ENCODE measurements at places on chromosomes 4 and X.

DNA sequence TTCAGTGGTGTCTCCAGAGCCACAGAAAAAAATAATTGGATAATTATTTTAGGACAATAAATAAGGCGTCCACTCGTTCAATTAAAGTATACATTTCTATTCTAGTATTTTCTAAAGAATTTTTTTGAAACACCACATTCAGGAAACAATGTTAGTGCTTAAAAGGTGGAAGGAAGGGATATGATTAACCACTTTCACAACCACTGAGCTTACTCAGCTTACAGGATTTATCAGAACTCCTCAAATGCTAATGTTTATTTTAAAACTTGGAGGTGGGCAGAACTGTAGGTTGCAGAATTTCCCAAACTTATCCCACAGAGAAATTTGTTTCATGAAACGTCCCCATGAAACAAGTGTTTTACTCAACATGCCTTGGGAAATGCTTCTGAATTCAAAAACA is 54.3 kb upstream of the MAGEB2 start:
- no peak for DNase-seq

GRCh38 chrX:26918631-26919030 is 544.5 kb downstream of the PPP4R3C start:
- DNase-seq: peak; percentile 8

GRCh38 chr4:1009542-1010394 is 1.7 kb upstream of the FGFRL1 start:
- no peak for DNase-seq

DNA sequence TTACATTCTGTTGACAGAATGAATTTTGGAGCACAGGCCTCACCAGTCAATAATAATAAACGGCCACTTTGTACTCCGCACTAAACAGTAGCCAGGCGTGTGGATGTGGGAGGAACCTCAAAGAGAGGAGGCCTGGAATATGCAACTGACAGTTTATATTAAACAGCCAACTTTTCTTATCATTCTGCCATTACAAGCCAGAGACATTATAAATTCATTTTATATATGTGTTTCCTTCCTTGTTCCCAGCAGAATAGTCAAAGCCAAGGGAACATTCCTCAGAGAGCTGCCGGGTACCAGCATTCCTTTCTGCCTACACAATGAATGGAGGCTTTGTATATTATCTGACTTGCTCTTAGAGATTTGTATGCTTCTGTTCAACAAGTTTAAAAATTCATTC is 436.5 kb upstream of the FTHL17 start:
- DNase-seq: no peak

DNA sequence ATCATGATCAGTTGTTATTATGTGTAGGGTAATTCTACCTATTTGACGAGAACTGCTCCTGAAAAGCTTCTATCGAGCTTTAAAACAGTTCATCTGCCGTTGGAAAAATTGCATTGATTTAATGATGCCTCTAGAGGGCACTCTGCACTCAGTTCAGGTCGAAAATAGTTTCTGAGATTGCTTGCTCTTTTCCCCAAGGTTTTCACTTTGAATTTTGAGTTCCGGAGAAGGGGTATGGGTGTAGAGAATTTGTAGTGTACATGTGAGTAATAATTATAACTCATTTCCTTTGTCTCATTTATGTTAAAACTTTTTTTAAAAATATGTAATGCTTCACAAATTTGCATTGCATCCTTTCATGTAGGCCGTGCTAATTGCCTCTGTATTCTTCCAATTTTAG is 28.4 kb upstream of the TNIP3 start:
- peak; percentile 33 for DNase-seq

DNA sequence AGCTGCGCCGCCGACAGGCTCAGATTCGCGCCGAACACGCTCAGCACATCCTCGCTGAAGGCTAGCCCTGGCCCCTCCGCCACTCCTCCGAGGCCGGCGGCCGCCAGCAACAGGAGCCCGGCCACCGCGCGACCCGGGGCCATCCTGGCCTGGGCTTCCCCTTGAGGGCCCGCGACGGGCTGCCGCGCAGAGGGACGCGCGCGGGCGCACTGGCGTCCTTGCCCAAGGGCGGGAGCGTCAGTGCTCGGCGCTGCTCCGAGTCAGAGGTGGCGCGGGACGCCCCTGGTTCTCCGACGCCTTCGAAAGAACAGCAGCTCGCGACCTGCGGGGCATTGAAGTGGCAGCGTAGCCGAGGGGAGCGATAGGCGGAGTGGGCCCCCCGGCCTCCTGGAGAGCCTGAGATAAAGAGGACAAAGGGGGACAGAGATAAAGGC is 745 bp downstream of the SLC39A8 start:
- DNase-seq: peak; percentile 42

GRCh38 chr4:30945586-30945985 is 225.4 kb downstream of the PCDH7 start:
- DNase-seq: no peak

DNA sequence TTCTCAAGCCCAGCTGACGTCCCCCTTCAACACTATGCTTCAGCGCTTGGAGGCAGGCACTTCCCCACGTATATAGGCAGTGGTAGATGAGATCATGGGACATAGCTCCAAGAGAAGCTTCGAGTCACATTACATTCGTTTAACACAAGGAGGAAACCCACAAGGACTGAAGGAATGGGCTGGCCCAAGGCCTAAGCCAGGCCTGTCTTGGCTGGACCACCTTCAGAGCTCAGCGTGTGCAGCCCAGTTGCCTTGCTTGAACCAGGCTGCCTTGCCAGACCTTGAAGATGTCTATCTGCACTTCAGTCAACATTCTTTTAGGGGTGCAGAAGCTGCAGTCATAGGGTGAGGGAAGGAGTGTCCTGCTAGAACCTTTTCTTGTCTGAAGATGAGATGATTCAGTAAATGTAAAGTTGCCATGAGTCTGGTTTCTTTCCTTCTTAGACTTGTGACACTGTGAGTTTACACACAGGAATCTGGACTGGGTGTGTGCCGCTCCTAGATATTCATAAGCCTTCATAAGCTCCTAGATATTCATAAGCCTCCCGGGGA is 144.1 kb upstream of the RBPJ start:
- no peak for DNase-seq

GRCh38 chrX:22800360-22800759 is 199.4 kb upstream of the DDX53 start:
- DNase-seq: no peak

DNA sequence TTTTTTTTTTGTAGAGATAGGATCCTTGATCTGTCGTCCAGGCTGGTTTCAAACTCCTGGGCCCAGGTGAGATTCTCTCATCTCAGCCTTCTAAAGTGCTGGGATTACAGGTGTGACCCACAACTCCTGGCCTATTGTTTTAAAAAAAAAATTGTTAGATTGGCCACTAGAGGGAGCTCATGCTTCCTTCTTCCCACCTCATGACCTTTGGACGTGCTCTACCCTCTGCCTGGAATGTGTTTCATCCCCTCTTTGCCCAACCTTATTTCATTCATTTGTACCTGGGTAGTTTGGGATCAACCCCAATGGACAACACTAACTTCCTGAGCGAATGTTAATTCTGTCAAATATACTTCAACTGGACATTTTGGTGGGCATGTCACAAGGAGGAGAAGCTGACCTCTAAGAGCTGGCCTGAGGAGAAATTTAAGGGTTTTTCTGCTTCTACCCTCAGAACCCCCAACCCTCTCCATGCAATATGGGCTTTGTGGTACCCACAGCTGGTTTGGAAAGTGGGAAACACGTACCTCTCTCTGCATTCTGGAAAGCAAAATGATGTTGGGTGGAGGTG is 6.4 kb downstream of the PPEF2 start:
- DNase-seq: peak; percentile 16

GRCh38 chrX:105752338-105752956 is 69.9 kb upstream of the NRK start:
- peak; percentile 22 for DNase-seq

GRCh38 chr4:115249808-115250207 is 136.4 kb upstream of the NDST4 start:
- DNase-seq: no peak

GRCh38 chr4:4558881-4559280 is 17.0 kb upstream of the STX18 start:
- no peak for DNase-seq

- DNase-seq: no peak
These were observed 852 bp upstream of the WDR44 start for GRCh38 chrX:118345045-118345463.

GRCh38 chrX:38701073-38701472 is 100.2 kb upstream of the MID1IP1 start:
- DNase-seq: no peak

DNA sequence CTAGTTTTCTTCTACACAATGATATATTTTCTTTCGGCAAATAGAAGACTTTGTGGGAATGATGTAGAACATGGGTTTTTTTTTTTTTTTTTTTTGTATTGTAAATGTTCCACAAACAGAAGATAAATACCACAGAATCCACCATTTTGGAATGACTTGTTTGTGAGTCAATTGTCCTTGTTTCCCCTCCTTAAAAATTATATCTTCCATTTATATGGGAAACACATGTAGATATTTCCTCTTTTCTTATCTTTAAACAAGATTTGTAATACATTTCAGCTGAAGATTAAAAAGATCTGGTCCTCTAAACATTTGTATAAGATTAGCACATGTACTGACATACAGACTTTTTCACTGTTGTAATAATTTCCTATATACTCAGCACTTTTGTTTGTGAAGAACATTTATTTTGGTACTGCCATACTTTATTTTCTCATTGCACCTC is 304.6 kb downstream of the SPRY1 start:
- DNase-seq: no peak

DNA sequence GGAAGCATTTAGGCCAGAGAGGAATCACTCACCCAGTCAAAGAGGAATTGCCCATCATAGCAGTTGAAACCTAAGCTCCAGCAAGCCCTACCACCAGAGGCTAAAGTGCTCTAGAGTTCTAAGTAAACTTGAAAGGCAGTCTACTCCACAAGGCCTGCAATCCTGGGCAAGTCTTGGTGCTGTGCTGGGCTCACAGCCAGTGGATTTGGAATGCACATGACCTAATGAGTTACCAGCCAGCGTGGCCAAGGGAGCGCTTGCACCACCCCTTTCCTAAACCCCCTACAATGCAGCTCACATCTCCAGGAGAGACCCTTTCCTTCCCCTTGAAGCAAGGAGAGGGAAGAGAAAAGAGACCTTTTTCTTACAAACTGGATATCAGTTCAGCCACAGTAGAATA is 445.7 kb downstream of the GASK1B start:
- no peak for DNase-seq

DNA sequence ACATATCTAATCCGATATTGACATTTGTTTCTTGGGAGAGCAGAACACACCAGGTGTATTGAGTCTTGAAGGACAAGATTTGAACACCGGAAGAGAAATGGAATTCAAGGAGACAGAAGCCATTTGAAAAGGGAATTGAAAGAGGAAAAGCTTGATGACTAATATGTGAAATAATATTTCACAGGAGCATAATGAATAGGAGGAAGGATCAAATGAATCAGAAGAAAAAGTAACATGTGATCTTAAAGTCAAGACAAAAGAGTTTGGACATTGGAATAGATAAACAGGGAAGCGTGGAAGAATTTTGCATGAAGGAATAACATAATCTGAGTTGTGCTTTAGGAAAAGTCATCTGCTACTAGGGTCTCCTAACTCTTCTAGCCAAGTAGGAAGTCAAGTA is 145.5 kb upstream of the PDHA2 start:
- no peak for DNase-seq

DNA sequence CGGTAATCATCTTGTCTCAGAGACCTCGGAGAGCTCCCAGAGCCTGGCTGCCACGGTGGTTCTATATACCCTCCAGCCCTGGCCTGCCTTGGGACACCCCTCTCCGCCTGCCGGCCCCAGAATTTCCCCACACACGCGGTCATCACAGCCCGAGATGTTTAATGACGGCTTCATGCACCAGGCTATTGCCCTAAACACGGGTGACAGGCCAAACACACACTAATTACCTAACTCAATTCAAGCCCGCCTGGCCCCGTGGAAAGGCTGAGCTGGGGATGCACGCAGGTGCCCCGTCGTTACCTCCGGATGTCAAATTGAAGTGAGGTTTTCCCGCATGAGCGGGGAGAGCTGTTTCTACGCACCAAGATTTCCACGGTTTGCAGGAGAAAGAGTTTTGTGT is 72.9 kb upstream of the PPP2R3B start:
- no peak for DNase-seq

GRCh38 chr4:24933684-24934275 is 20.9 kb upstream of the CCDC149 start:
- no peak for DNase-seq

GRCh38 chrX:153867671-153868070 is 18.3 kb downstream of the L1CAM start:
- DNase-seq: no peak

DNA sequence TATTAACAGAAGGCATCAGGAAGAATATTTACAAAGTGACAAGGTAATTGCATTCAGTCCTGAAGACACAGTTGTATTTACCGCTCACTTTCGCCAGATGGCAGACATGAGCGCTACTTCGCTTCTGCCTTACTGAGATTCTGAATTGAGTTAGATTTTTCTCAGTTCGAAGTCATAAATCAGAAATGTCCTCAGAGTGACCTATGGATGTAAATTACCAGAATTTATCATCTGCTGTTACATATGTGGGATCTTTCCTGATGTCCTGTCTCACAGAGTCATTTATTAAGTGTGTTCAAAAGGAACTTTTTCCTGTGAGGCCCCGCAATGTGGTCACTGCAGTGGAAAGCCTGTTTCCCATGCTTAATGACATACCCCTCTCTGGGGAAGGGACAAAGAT is 97.3 kb upstream of the DCLK2 start:
- DNase-seq: peak; percentile 24

DNA sequence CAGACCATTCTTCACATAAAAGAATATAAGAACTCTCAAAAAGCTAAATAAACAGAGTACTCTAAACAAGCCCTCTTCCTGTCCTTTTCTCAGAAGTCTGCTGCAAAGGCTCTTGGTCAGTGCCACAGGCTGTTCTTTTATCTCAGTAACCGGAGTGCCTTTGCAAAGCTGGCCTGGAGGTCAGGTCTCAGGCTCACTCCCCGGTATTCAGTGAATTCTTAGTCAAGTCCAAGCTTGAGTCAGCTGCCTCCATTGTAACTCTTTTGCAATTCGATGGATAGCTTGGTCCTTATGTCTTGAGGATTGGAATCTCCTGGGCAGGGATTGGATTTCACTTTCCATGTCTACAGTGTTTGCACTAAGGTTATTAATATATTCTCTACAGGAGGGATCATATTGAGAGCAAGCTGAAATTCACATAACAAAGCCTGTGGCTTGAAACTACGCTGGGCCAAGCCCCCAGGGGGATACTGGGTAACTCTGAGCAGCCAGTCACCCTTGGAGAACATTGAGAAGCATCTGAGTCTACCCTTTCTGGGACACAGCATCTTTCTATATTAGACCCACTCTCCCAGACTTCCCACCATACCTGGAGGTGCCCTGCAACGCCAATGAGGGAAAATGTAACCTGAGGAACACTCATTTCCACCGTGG is 10.0 kb upstream of the HS6ST2 start:
- DNase-seq: no peak

Data from SHP77 (cell line).